Urinary bladder (tissue), 4 donors: ENCODE measurements at places on chromosomes 16 and 17.

GRCh38 chr16:30398661-30399434 is 3.6 kb downstream of the ZNF48 start:
- DNase-seq: no peak

DNA sequence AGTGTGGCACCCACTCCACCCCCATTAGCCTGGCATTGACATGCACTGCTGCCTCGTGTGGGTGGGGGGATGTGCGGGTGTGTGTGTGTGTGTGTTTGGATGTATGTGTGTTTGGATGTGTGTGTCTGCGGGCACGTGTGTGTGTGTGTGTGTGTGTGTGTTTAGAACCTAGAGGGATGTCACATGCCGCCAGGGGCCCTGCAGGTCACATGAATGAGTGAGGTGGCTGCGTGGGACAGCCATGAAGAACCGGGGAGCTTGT is 9.0 kb downstream of the KATNB1 start:
- no peak for DNase-seq

- no peak for DNase-seq
Observed at GRCh38 chr16:887846-888245, 82.9 kb downstream of the LMF1 start.

GRCh38 chr16:64398793-64399192 is 723.1 kb downstream of the CDH11 start:
- no peak for DNase-seq

DNA sequence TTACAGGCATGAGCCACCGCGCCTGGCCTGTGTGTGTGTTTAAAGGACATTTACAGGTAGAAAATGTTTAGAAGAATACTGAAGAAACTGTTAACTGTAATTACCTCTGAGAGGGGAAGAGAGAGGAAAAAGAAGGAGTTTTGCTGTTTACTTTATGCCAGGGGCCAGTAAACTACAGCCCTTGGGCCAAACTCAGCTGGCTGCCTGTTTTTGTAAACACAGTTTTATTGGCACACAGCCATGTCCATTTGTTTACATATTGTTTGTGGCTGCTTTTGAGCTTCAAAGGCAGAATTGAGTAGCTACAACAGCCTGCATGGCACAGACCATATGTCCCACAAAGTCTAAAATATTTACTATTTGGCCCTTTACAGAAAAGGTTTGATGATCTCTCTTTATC is 76.4 kb downstream of the GPR139 start:
- DNase-seq: no peak

GRCh38 chr16:36336-36984 is 16.9 kb downstream of the POLR3K start:
- DNase-seq: no peak

DNA sequence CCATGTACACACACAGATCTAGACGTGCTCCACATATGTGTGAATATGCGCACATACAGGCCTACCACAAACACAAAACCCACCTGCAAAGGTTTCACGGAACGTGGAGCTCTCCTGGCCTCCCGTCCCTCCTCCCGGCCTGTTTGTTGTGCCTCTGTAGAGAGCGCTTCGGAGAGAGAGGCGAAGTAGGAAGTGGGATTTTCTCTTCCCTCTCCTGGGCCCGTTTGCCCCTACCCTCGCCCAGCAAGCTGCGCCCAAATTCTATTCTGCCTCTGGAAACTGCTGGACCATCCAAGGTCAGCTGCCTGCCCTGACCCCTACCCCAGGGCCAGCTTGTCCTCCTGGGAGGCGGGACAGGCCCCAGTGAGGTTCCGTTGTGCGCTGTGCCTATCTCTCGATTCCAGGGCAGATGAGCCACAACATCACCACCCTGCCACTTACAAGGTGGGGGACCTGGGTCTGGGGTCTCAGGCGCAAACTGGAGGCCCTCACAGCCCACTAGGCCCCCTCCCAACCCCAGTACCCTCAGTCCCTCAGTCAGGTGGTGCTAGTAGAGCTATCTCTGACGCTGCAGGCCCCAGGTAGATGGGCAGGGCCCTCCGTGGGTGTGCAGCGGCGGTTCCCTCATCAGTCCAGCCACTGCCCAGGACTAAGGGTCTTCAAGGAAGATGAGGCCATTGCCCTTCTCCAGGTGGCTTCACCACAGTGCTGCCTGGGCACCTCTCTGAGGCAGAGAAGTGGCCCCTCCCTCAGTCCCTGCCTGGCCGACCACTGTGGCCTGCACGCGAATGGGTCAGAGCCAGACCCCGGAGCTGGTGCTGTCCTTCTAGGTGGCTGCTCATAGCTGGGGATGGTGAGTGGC is 54.2 kb downstream of the BEAN1 start:
- DNase-seq: no peak

DNA sequence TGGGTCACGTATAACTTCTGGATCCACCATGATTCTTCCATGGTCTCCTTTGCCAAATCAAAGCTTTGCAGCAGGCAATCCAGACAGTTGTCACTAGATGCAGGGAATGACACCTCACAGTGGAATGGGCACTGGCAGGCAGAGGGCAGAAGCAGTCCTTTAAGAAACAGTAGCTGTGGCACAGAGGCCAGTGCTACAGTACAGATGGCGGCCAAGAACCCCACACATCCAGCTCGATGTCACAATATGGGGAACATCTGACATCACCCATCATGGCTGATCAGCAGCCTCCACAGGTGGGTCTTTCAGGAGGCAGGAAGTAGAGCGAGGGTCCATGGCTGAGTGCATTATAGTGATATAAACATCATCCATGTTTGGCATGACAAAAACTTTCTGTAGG is 18.8 kb upstream of the ERN1 start:
- DNase-seq: no peak

GRCh38 chr17:77613218-77613617 is 345.3 kb upstream of the TNRC6C start:
- no peak for DNase-seq

- no peak for DNase-seq
Observed at GRCh38 chr17:78151514-78152008, 5.4 kb downstream of the C17orf99 start.
